Activated naive CD4-positive, alpha-beta T cell treated with anti-CD3 and anti-CD28 coated beads, Interleukin-2, amount 50 U/mL, for 72 hours (primary cell): ENCODE measurements at places on chromosomes 5 and 9. TPM values are rescaled to one million over a fixed set of nuclear protein-coding genes. Genes with fewer than 3 reads are reported as not detected.

The SLC34A3 gene
- not detected for total RNA-seq

The RASGRF2 gene
- total RNA-seq: 13.4 TPM

The IRX1 gene
- total RNA-seq: not detected

The ZNG1C gene
- total RNA-seq: 56.6 TPM

The DPYSL3 gene
- not detected for total RNA-seq

The MOB3B gene
- total RNA-seq: 2.3 TPM

The IL4 gene
- total RNA-seq: not detected

The AGXT2 gene
- total RNA-seq: not detected

The MARCOL gene
- not detected for total RNA-seq

The ZDHHC21 gene
- total RNA-seq: 4.0 TPM

The C9orf50 gene
- 0.41 TPM for total RNA-seq

The PNPLA7 gene
- total RNA-seq: 4.4 TPM

The KCNT1 gene
- not detected for total RNA-seq

The TTC33 gene
- total RNA-seq: 22.5 TPM

The QRFP gene
- total RNA-seq: not detected

The SVEP1 gene
- total RNA-seq: 0.10 TPM

The CD72 gene
- 16.7 TPM for total RNA-seq

The RELL2 gene
- total RNA-seq: 34.2 TPM
